ENCODE measurements at places on chromosomes 6 and 20. TPM values are rescaled to one million over a fixed set of nuclear protein-coding genes. Genes with fewer than 3 reads are reported as not detected.

Gene TBC1D7
- 16.4 TPM for total RNA-seq

Gene HEY2
- not detected for total RNA-seq

Gene ETV7
- 0.18 TPM for total RNA-seq

Gene PSORS1C2
- total RNA-seq = not detected

Gene RBM24
- total RNA-seq = 6.7 TPM

Gene B3GALT4
- 0.72 TPM for total RNA-seq

DNA sequence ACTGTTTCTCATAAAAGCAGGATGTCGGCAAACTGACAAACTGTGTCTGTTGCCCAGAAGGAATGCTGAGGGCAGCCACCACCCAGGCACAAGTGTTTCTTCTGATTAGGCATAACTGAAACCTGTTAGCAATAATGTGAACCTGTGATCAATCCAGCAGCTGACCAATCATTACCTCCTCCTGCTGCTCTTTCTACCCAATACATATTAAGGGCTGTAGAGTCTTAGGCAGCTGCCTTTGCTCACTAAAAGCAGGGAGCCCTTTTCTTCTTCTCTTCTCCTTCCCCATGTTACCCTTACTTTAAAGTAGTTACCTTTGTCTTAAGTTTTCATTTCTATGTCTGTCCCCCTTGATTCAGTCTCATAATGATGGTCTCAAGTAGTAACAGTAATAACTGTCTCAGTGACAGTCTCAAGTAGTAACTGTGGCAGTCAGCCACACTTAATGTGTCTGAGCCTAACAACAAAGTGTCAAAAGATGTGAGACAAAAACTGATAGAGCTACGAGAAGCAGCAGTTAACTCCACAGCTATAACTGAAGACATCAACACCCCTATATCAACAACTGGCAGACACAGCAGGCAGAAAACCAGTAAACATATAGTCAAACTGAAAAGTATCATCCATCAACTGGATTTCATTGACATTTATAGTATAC, 37.0 kb downstream of the RANBP9 start:
- DNase-seq = no peak

GRCh38 chr6:80522576-80522975, 416.1 kb downstream of the BCKDHB start:
- no peak for DNase-seq

DNA sequence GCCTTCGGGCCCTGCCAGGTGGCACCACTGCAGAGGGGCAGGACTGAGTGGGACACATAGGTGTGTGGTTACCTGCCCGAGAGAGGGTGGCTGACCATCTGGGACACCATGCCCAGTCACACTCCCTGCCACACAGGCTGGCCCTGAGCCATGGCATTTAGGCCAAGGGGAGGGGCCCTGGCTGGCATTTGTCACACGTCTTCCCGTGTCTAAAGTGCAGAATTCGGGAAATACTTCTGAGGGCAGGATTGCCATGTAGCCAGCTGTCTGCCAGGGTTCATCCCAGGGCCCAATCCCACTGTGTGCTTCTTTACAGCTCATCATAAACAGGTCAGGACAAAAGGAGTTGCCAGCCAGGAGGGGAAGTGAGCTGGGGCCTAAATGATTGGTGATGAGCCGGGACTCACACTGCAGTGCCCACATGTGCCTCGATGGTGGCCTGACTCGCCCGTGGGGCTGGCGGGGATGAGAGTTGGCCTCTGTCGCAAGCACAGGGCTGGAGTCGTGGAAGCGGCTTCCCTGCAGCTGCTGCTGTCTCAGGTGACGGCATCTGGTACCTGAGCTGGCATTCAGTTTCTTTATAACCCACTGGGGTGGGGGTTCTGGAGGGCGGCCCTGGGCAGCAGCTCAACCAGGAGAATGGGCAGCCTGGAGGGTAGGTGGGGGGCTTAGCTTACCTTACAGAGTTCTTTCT, 5.9 kb upstream of the UNC93A start:
- DNase-seq = no peak

GRCh38 chr6:162497389-162497788, 230.2 kb downstream of the PRKN start:
- DNase-seq = no peak

GRCh38 chr6:5478380-5478779, 217.1 kb downstream of the FARS2 start:
- DNase-seq = no peak

DNA sequence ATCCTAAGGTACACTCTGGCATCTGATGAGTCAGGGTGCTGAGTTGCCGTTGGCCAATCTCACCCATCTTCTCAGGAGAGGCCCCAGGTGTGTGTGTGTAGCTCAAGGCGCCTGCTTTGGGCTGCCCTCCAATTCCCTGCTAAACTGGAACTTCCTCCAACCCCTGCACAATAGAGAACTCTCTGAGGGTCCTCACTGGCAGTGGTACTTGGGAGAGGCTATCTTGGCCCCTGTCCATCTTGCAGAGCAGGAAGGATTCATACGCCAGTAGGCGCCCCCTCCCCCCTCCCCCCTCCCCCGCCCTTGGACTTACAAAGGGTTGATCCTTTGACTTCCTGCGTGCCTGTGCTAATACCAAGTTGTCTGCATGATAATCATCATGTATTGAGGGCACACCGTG, 173.6 kb downstream of the SASH1 start:
- DNase-seq = no peak

DNA sequence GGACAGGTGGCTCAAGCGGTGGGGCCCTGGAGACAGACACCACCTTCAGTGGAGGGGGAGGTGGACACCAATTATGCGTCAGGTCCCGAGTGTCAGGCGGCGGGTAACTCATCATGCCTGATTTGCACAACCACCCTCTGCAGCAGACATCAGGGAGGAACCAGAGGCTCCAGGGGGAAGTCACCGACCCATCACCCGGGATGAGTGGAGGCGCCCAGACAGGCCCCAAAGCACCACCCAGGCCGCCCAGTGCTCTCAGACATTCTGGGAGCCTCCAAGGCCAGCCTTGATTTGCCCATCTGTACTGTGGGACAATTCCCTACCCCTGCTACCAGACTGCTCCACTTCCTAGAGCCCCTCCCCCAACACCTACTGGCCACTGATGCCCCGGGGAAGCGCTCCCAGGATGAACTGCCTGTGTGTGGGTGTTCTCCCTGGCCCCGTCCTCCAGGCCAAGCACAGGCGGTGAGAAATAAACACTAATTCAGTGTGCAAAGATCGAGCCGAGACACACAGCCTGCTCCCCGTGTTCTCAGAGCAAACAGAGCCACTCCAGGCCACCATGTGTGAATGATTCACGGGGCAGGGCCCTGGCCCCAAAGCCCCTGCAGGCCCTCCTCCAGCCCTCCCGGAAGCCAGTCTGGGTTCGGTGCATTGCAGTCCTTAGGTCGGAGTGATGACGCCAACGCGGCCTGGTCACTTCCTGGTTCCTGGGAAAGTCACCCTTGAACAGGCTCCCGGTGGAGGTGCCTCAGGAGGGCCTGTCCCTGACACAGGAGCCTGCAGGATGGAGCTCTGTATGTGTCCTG, 107.2 kb downstream of the ASXL1 start:
- peak; percentile 92 for DNase-seq

DNA sequence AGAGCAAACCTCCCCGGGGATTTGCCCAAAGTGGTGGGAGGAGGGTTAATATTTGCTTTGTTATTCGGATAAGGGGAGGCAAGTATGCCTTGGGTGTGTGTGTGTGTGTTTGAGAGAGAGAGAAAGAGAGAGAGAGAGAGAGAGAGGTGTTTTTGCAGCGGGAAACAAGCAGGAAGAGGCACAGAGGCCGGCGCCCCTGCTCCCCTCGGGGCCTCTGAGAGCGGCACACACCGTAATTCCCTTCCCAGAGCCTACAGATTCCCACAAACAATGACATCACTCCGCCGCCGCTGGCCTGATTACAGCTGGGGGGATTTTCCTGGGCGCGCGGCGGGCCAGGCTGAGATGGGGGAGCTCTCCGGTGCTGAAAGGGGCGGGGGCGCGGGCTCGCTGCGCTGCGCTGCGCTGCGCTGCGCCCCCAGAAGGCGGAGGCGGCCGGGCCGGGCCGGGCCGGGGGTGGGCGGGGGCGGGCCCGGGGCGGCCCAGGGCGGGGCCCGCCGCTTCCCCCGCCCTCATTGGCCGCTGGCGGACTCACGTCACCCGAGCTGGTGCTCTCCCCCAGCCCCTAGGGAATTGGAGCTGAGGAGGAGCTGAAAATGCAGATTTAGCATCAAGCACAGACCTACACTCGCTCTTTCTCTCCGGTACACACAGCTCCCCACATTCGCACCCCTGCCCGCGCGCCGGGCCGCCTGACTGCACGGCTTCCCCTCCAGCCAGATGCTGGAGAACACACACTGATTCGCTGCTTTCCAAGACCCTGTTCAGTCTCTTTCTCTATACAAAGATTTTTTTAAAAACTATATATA, at the start of gene PCSK2:
TSS of gene PCSK2 (plus strand) at position 631 of the 809 bp plus-strand sequence. CDS start 266 bp downstream, outside the sequence.
- peak; percentile 57 for DNase-seq

DNA sequence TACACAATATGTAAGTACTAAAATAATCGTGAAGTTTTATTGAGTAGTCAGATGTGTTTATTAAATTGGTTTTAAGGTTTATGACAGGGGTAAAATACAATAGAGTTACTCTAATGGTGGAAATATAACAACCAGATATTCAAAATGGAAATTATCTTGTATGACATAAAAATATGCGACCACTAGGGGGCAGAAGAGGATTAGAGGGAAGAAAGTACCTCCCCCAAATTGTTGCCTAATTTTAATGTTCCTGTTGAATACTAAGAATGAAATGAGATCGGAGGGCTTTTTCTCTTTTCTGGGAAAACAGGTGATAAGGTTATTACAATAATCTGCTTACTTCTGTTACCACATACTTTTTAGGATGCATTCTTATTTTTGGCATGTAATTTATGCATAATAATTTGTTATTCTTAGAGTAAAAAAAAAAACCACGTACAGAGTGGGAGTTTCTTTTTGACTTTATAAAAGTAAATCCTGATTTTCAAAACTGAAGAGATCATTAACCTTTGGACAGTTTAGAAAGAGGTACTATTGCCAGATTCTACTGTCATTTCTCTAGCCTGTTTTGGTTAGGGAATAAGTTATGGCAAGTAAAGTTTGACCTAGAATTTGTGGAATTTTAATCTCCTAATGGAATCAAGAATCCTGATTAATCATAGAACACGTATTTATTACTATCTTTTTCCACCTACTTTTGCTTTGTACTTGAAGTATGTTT, 159.2 kb downstream of the CD109 start:
- DNase-seq = peak; percentile 73

GRCh38 chr6:101402622-101403031, 9.1 kb downstream of the GRIK2 start:
- DNase-seq = no peak

GRCh38 chr20:43666376-43667328, at the start of gene MYBL2:
TSS of gene MYBL2 (plus strand) at chr20:43667114. CDS start at chr20:43667284, 170 bp downstream.
- peak; percentile 45 for DNase-seq

GRCh38 chr6:79193971-79194370, 40.5 kb downstream of the HMGN3 start:
- DNase-seq = no peak

GRCh38 chr20:20737158-20737557, 24.7 kb upstream of the RALGAPA2 start:
- no peak for DNase-seq

DNA sequence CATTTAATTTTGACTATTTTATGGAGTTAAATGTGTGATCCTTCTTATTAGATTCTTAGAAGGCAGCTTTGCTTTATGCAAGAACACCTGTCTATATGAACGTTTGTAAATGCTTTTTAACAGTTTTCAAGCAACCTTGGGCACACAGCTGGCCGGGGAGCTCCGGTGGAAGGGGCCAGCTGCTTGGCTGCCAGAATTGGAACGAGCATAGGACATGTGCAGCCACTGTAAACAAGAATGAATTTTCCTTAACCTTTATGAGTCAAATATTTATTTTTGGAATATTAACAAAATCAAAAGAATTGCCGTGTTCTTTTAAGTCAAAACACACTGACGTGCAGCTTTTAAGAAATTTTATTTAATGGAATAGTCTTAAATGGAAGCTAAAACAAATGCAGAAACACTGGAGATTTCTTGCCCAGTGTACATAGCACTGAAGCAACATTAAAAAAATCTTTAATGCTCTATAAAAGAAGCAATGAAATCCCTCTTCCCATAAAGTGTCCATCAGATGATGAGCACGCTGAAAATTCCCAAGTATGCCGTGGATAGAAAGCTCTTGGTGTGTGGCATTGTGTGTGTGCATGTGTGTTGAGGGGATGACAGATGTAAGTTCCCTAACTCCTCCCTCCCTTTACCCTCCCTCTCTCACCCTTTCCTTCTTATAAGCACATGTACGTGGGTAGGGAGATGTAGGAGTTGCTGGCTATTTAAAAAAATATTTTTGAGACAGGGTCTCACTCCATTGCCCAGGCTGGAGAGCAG, 208.9 kb upstream of the EXOC2 start:
- DNase-seq = no peak

GRCh38 chr6:112114577-112115223, 27.3 kb downstream of the FAM229B start:
- DNase-seq = no peak

DNA sequence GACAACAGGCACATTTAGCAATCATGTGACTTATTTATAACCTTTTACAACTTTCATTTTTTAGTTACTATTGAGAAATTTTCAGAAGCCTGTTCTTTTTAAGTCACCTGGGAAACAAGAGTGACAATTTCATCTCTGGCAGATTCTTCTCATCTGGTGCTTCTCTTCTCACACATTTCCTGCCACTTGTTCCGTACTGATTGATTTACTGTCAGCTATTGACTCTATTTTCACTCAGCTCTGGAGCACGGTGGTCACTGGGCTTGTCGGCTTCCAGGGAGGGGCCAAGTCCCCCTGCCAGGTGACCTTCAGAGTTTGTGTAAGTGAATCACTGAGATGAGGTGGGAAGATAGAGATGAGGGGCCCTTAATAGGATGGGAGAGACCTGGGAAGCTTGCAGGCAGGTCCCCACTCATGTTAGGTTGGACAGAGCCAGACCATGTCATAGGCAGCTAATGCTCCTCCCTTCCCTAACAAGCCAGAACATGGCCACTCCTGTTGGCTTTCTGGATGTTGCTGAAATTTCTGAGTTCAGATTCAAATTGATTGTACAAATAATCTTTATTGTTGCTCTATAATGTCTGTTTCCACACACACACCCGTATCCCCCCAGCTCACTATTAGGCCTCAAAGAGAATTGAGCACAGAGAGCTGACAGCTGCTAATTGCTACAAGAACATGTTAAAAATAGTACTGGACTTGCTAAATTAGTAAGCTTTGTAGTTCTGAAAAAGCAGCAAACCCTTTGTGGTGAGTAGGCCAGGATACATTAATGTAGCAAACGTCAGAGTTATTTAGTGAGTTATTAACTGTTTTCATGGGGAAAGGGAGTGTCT, 13.3 kb downstream of the DUSP22 start:
- DNase-seq = no peak

DNA sequence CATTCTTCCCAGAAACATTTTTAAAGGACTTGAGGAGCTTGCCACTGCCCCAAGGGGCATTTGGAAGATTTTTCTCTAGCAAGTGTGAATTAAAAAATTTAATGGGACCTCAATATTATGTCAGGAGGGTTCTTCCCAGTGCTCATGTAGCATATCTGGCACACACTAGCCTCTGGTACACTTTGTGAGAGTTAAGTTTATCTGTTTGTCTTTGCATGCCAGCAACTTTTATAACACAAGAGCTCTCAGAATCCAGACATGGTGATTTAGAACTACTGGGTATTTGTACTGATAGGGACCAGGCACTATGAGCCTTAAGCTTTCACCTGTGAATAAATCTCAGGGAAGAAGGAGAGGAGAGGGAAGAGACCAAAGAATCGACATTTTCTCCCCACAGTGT, 12.9 kb downstream of the SPINT3 start:
- DNase-seq = no peak

- DNase-seq = no peak
Observed at GRCh38 chr20:59567585-59568508, 36.5 kb upstream of the PHACTR3 start.
